ENCODE measurements at places on chromosomes 5 and 9. TPM values are rescaled to one million over a fixed set of nuclear protein-coding genes. Genes with fewer than 3 reads are reported as not detected.

Gene SLC6A18
- polyA plus RNA-seq, result 0.53 TPM

Gene HRH2
- polyA plus RNA-seq, result 2.6 TPM

Gene IFNA21
- polyA plus RNA-seq, result not detected

DNA sequence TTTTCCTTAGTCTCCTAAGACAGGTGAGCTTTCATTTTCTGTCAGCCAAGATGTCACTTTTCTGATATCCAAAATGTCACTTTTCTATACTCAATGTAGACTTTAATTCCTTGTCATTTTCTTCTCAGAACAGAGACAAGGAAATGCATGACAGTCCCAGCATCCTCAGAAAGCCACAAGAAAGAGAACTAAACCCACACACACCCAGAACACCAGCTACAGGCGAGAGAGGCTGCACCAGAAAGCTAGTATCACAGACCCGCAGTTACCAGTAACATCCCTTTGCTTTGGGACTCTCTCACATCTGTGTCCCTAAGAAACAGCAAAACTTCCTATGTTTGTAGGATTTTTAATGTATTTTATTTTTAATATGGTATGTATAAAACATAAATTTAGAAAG, 17.1 kb downstream of the TRMO start:
- DNase-seq, result no peak

- no peak for DNase-seq
Observed at GRCh38 chr9:16501726-16502125, 368.7 kb downstream of the BNC2 start.

DNA sequence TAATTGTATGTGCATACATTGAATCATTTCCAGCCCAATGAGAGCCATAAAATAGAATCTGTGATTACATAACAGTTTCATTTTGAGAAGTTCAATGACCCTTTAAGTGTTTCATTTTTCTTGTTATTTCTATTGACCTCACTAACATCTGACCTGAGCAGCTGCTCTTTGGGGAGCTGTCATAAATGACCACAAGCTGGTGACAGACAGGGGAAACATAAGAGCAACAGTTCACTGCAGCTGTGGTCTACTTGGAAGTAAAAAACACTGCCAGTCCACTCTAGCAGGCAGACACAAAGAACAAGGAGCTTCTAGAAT, 265.4 kb downstream of the DTWD2 start:
- DNase-seq, result no peak
